Myometrial cell (primary cell): ENCODE measurements at places on chromosomes 12 and 14. TPM values are rescaled to one million over a fixed set of nuclear protein-coding genes. Genes with fewer than 3 reads are reported as not detected.

The CMA1 gene
- not detected in 2 replicates for total RNA-seq

The MDGA2 gene
- total RNA-seq, result not detected in 2 replicates

The CCDC38 gene
- total RNA-seq, result not detected in 2 replicates

The TBPL2 gene
- total RNA-seq, result not detected in 2 replicates

The MIPOL1 gene
- 1.7 and 3.7 TPM in 2 replicates for total RNA-seq

The CRACR2A gene
- total RNA-seq, result 13.3 and 13.6 TPM in 2 replicates

The PLEKHH1 gene
- under 0.01 TPM in 1 of 2 replicates, not detected in the other for total RNA-seq

The RNF212B gene
- not detected in 2 replicates for total RNA-seq

The GPD1 gene
- total RNA-seq, result 0.18 TPM in 1 of 2 replicates, not detected in the other

The SLCO1C1 gene
- total RNA-seq, result not detected in 2 replicates

The OTX2 gene
- not detected in 2 replicates for total RNA-seq

The AACS gene
- total RNA-seq, result 47.5 and 48.4 TPM in 2 replicates

The KCNK13 gene
- total RNA-seq, result not detected in 2 replicates

The KRT76 gene
- total RNA-seq, result not detected in 2 replicates

The GZMH gene
- total RNA-seq, result not detected in 2 replicates

The HOXC5 gene
- total RNA-seq, result not detected in 2 replicates

The PLEKHG3 gene
- total RNA-seq, result 2.3 and 2.6 TPM in 2 replicates

The RPGRIP1 gene
- not detected in 2 replicates for total RNA-seq

The FAM222A gene
- total RNA-seq, result 0.58 and 0.71 TPM in 2 replicates

The ERP27 gene
- total RNA-seq, result not detected in 2 replicates

The RGS6 gene
- not detected in 2 replicates for total RNA-seq

The TSHR gene
- total RNA-seq, result not detected in 2 replicates

The AHNAK2 gene
- total RNA-seq, result 22.5 and 26.1 TPM in 2 replicates

The DACT1 gene
- total RNA-seq, result 0.29 and 2.1 TPM in 2 replicates

The SERPINA5 gene
- total RNA-seq, result not detected in 2 replicates

The FBLN5 gene
- 145 and 152 TPM in 2 replicates for total RNA-seq

The NYNRIN gene
- total RNA-seq, result 11.9 and 12.1 TPM in 2 replicates

The SP1 gene
- 42.7 and 46.1 TPM in 2 replicates for total RNA-seq

The FAM90A1 gene
- under 0.01 and 0.18 TPM in 2 replicates for total RNA-seq

The CLEC4D gene
- not detected in 2 replicates for total RNA-seq

The SYCP3 gene
- total RNA-seq, result 0.18 TPM in 1 of 2 replicates, not detected in the other

The EPYC gene
- total RNA-seq, result 0.18 TPM in 1 of 2 replicates, not detected in the other

The EML5 gene
- under 0.01 TPM in 1 of 2 replicates, not detected in the other for total RNA-seq

The RTN1 gene
- total RNA-seq, result not detected in 2 replicates

The GALNT16 gene
- not detected in 2 replicates for total RNA-seq

The KRT85 gene
- not detected in 2 replicates for total RNA-seq

The RD3L gene
- total RNA-seq, result not detected in 2 replicates

The MEG3 gene
- 53.3 and 73.5 TPM in 2 replicates for total RNA-seq

The DHH gene
- total RNA-seq, result not detected in 2 replicates

The SYNJ2BP gene
- total RNA-seq, result 9.8 and 18.8 TPM in 2 replicates

The CPM gene
- 22.8 and 34.0 TPM in 2 replicates for total RNA-seq

The KRT86 gene
- not detected in 2 replicates for total RNA-seq

The SELPLG gene
- 0.29 and 1.6 TPM in 2 replicates for total RNA-seq

The PLA2G1B gene
- not detected in 2 replicates for total RNA-seq

The CFAP54 gene
- 1.6 and 2.6 TPM in 2 replicates for total RNA-seq

The B3GNT4 gene
- not detected in 2 replicates for total RNA-seq

The DPY19L2 gene
- total RNA-seq, result 1.4 and 7.6 TPM in 2 replicates

The TCL1A gene
- not detected in 2 replicates for total RNA-seq
